ENCODE measurements at places on chromosomes 12 and 14.

DNA sequence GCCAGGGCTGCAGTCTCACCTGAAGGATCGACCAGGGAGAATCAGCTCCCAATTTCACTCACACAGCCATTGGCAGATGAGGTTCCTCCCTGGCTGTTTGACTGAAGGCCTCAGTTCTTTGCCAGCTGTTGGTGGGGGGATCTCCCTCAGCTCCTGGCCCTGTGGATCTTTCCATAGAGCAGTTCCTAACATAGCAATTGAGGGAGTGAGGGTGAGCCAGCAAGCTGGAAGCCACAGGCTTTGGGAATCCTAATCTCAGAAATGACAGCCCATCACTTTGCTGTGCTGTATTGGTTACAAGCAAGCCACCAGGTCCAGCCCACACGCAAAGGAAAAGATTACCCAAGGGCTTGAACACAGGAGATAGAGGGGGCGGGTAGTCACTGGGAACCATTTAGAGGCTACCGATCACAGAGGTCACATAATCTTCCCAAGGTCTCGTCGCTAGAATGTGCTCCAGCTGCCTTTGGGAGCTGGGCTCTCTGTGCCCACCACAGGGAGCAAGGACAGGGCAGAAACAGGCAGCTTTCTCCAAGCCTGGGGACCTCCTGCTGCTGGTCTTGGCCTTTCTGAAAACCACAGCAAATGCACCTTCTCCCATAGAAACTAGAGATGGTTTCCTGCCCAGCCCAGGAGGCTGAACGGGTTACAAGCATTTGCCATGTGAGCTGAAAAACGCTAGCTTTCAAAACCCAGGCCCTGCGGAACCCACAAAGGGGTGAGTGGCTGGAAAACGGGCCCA is 4.6 kb upstream of the OTUB2 start:
- no peak for DNase-seq

DNA sequence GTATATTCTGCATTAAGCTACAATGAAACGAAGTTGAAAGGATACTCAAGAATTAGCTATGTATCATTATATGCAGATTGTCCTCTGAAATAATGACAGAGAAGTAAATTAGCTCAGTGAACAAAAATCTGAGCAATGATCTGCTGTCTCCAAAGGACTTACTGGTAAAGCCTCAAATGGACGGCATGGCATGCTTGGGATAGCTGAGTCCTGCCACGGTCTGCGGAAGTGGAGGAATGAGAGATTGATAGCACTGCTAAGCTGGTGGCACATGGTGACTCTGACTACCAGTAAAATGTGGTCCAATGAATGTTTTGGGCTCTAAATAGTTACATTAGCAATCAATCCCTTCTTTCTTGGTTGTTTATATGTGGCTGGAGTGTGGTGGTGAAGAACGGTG is 3.7 kb upstream of the DENND5B start:
- no peak for DNase-seq

GRCh38 chr12:62769076-62769619 is 165.8 kb downstream of the PPM1H start:
- no peak for DNase-seq

DNA sequence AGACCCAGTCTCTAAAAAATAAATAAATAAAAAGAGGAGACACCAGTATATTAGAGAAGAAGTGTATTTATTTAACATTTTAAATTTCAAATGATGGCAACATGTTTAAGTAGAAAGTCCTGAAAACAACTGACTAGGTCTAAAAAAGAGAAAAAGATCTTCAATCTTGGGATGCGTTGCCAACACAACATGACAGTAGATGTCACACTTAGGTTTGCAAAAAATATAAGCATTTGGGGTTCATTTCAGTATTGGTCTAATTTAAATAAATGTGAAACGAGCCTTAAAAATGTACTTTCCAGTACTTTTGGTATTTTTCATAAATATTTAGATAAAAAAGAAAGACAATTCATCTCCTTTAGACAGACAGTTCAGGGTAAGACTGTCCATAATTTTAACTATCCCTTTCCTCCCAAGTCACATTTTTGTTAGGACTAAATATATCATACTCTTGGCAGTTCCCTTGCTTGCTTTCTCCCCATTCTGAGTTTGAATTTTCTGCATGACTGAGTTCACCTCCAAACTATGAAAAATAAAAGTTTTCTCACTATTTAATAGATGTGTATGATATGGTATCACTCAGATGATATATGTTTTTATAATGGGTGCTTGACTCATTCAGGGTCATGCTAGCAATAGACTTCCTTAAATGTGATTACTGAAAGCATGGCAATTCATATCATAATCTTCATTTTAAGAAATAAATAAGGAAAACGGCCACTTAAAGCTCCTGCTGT is 4.3 kb downstream of the C14orf93 start:
- no peak for DNase-seq

DNA sequence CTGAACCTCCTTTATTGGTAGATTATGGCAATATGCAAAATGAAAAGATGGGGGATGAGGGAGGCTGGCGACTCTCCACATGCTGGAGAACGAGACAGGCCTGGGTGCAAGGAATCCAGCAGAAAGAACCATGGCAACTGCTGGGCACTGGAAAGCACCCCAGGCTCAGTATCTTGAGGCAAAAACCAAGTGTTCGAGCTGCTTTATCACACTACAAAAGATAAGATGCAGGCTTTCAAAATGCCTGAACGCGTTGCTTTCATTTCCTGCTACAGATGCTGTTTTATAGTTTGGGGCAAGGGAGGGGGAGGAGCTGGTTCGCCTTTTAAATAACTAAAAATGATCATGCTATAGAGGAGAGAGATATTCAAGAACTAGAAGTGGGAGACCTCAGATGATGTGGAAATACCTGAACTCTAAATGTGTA is 38.9 kb downstream of the NIN start:
- DNase-seq = no peak

GRCh38 chr12:90428881-90429280 is 526.1 kb downstream of the CCER1 start:
- no peak for DNase-seq

GRCh38 chr12:85152311-85152729 is 116.2 kb downstream of the LRRIQ1 start:
- no peak for DNase-seq

DNA sequence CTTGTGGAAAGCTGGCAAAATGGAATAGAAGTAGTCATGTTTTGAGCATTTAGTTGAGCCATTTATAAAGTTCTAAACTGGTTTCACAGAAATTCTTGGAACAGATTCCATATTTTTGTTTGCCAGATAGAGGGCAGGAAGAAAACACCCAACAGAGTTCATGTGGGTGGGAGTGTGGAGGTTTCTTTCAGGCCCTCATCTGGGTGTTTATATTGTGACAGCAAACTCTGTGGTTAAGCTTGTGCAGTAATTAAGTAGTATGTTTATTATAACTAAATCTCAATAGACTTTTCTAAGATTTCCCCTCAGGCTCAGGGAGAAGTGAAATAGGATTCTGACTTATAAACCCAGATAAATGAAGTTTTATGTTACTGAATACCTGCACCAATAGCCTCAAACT is 57.4 kb downstream of the SPPL3 start:
- no peak for DNase-seq

GRCh38 chr14:60064491-60065072 is 27.1 kb upstream of the PCNX4 start:
- DNase-seq = no peak

- DNase-seq = no peak
These were observed 14.8 kb downstream of the SH2B3 start for GRCh38 chr12:111420494-111420893.

DNA sequence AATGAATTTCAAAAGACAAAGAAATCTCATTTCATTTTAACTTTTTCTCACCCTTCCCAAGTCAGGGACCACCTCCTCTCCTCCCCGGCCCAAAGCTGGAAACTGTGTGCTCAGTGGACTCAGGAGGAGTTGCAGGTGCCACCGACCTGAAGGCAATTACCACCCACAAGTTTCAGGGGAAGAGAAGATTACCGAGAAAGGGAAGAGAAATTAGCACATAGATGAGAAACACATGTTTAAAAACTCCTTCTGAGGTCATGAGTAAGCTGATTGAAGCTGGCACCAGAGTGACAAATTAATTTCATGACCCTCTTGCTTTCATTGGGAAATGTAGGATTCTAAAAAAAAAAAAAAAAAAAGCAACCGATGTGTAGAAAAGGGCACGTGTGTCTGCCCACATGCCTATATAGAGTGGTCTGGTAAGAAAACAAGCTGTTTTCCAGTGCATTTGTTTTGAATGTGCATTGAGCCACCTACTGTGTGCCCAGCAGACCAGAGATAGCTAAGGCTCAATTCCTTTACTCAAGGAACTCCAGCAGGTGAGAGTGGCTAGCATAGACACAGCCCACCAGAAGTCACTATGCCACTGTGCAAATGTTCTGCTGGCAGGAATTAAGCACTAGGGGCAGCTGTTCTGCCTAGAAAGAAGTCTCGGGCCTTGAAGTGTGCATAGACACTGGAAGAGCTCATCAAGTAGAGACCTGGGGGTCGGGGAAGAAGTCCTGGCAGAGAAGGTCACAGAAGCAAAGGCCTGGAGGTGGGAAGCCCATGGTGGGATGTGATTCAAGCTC is 30.5 kb downstream of the DPF3 start:
- no peak for DNase-seq

- no peak for DNase-seq
These were observed 40.1 kb upstream of the BCL11B start for GRCh38 chr14:99312106-99312505.

GRCh38 chr12:125720961-125721360 is 655.7 kb downstream of the AACS start:
- DNase-seq = no peak

- DNase-seq = no peak
These were observed 9.2 kb downstream of the EXOC3L4 start for GRCh38 chr14:103103461-103104388.

DNA sequence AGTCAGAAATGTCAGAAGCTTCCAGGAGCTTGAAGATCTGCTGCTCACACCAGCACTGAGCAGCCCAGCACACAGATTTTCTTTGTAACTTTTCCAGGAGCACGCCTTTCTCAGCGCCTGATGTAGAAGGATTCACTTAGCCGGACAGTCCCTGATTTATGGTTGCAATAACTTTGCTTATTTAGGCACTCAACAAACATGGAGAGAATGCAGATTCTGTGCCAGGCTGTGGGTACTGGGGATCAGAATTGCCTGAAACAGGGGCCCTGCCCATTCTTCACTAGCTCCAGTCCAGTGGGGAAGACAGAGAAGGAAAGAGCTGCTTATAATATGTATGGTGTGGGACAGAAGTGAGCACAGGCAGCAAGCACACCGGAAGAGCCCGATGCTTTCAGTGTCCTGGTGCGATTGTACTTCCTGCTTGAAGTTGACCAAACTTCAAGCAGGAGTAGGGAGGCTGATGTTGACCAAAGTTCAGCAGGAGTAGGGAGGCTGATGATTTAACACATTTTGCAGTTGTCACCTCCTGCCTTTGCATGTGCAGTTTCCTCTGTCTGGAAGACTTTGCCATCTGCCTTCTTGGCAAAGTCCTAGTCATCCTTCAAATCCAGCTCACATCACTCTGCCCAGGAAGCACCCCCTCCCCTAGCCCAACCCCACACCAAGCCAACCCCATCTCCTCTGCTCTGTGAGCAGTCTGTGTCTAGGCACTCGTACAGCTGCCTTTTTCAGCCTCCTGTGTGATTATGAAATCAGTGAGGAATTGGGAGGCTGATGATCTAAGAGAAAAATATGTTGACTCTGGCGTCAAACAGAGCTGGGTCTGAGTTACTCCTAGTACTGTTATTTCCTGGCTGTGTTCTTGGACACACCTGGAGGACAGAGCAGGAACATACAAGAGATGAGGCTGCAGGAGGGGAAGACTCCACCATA is 12.0 kb upstream of the PRIMA1 start:
- no peak for DNase-seq

GRCh38 chr12:976644-977043 is 14.4 kb upstream of the ERC1 start:
- DNase-seq = no peak

- DNase-seq = no peak
These were observed 753 bp upstream of the DLGAP5 start for GRCh38 chr14:55192054-55192621.

DNA sequence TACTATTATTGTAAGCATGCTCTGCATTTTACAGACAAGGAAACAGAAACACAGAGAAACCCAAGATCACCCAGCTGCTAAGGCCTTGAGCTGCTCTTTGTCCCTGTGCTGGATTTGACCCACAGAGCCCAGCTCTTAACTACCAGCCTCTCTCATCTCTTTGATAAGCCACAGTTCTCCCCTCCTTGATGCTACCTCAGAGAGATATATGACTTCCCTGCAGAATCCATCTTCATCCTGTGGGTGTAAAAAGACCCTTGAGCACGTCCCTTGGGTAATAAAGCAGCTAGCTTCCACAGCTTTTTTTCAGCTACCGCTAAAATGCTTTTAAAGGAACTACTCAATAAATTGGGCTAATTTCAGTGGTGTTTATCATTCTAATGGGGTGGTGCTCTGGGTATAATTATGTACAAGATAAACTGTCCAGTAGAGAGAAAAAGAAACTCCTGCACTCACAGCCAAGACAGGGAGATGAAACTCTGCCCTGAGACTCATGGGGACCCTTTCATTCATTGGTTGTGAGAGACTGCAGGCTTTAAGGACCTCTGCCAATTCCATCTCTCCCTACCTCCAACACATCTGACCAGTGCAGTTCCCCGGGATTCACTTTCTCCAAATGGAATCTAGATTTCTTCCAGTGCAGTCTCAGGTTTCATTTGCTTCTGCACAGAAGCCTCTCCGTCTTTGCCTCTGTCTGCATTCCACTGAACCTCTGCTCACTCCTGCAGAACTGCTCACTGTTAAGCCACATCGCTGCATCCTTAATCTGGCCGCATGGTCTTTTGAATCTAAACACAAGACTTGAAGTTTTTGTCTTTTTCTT is 24.7 kb upstream of the NTF3 start:
- DNase-seq = no peak

DNA sequence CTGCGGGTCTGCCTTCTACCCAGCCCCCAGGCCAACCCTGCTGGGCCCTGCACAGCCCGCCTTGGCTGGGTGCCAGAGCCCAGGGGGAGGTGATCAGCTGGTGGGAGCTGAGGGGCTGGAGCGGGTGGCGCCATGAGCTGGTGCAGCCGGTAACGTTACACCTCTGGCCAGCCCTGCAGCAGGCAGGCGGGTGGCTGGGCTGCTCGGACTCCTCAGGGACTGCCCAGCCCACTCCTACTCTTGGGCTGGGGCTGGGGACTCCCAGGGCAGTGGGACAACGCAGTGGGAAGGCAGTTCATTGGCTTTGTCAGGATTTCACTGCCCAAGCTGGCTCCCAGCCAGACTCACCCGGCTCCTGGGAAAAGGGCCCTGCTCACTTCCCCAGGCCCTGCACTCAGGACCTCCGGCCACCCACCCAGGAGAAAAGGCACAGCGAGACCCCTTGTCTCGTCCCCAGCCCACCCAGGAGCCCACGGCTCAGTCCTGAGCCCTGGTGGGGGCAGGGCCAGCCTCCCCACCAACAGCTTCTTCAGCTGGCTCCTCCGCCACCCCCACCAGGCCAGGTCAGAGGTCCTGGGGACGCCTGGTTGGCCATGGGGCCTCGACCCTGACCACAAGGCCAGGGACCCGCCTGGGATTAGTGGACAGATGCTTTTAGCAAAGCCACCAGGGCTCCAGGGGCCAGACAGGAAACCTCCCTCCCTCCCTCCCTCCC is 1.0 kb downstream of the PGF start:
- no peak for DNase-seq

All from stimulated activated CD4-positive, alpha-beta T cell treated with anti-CD3 and anti-CD28 coated beads, TNF-alpha, amount 100 ng/mL, for 1 hour (primary cell).